ENCODE measurements at places on chromosomes 5 and 9.

- DNase-seq, result no peak
Observed at GRCh38 chr9:65400886-65401285, 115.9 kb upstream of the FOXD4L5 start.

DNA sequence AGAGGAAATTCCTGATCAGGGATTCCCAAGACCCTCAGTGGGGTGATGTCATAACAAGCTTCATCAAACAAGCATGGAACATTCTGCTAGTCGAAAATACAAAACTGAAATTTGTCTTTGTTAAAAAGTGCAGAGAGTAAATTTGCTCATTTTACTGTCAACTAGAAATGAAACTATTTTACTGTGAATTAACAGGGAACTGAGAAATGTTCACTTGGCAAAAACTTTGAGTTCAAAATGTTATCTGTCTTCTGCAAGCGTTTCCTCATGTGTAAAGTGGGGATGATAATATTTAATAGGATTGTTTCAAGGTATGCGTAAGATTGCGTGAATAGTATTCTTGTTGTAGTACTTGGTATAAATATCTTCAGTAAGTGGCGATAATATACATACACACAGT is 45.4 kb downstream of the ALDH1A1 start:
- DNase-seq, result no peak

GRCh38 chr5:116436674-116437350 is 137.8 kb downstream of the SEMA6A start:
- DNase-seq, result no peak

- DNase-seq, result no peak
Observed at GRCh38 chr9:96596601-96597111, 23.0 kb downstream of the CDC14B start.

DNA sequence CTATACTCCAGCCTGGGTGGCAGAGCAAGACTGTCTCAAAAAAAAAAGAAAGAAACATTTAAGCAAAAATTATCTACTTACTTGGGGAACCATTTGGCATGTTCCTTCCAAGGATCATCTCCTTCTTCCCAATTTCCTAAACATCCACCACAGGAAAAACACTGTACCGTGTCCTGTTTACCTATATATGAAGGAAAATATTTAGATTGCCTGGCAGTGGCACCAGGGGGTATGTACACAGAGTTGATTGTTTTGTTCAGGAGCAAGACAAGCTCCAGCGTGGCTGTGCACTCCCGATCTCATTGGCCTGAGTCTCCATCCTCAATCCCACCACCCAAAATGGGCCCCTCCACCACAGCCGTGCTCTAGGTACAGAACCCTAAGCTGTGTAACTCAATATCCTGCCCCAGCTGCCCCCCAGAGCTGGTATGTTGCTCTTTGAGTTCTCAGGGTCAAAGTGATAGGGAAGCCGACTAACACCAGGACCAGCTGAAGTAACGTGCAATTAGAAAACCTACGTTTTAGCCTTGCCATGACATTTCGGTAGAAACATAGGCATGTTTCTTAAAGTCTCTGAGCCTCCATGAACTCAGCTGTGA is 13.8 kb downstream of the NAIP start:
- no peak for DNase-seq

DNA sequence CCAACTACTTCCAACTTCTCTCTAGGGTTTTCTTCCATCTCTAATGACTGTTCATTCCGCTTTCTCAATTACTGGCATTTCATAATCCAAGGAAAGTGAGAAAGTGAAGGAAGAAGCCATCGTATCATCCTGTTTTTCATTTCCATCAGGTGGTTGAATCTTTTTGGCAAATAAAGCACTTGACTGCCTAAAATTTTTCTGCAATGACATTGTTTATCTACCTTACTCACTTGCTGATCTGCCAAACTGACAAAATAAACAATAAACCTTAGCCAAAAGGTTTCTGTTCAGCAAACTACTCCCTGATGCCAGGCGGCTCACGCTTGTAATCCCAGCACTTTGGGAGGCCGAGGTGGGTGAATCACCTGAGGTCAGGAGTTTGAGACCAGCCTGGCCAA is 18.4 kb downstream of the FNBP1 start:
- peak; percentile 62 for DNase-seq

DNA sequence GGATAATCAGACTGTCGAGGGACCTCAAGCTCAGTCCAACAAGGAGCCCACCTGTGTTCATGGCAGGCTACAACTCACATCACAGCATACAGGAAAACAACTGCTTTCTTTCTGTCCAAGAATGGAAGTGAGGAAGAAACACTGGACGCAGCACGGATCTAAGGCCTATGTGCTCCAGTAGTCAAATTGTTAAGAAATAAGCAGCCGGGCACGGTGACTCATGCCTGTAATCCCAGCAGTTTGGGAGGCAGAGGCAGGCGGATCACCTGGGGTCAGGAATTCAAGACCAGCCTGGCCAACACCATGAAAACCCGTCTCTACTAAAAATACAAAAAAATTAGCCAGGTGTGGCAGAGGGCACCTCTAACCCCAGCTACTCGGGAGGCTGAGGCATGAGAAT is 427.8 kb downstream of the BNC2 start:
- peak; percentile 45 for DNase-seq

DNA sequence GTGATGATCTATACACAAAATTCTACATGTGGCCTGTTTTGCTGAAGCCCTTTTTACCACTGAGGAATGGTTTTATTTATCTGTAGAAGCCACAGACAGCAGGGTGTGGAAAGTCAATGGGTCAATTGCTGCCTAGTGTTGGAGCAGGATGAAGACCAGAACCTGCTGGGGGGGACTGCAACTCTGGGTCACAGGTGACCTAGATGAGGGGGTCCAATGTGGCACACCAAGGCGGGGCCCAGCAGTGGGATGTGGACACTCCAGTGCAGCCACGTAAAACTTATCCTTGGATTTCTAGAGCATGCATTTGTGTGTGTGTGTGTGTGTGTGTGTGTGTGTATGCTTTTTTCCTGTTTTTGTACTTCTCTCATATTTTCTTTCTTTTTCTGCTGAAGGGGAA is 147.5 kb upstream of the PHYKPL start:
- no peak for DNase-seq

- peak; percentile 18 for DNase-seq
Observed at GRCh38 chr9:80968611-80969010, 720.7 kb downstream of the TLE1 start.
